ENCODE measurements at places on chromosomes 2 and 18. TPM values are rescaled to one million over a fixed set of nuclear protein-coding genes. Genes with fewer than 3 reads are reported as not detected.

DNA sequence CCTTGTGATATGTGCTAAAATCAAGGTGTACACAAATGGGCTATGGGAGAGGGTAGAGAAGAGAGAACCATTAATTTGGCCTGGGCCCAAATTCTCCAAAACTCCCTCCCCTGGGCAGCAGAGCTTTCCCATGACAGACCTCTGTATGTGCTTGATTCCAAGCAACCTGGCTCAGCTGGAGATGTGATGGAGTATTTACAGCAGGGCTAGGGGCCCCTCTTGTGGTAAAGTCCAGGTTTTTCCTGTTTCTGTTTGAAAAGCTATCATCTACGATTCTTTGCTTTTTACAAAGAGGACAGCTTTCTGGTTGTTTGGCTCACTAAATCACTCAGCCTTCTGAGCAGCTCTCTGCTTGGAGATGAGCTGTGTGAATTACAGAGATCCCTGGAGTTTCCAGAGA, 40.3 kb downstream of the KCNS3 start:
- no peak for DNase-seq

- DNase-seq: no peak
These were observed 585.0 kb upstream of the VRK2 start for GRCh38 chr2:57461624-57462023.

The STARD6 gene
- not detected for polyA plus RNA-seq

- DNase-seq: no peak
These were observed 25.0 kb downstream of the SFT2D3 start for GRCh38 chr2:127726158-127726880.

The SLC9A4 gene
- polyA plus RNA-seq: 4.7 TPM

- DNase-seq: no peak
These were observed 20.4 kb downstream of the TPRKB start for GRCh38 chr2:73716543-73717250.

The LOXL3 gene
- 1.1 TPM for polyA plus RNA-seq

All from stomach (tissue), 19 donors.